Stimulated activated CD4-positive, alpha-beta T cell treated with anti-CD3 and anti-CD28 coated beads, Interleukin-1b, Interleukin-23, amount 100 ng/mL, for 48 hours (primary cell): ENCODE measurements at places on chromosomes 1 and 21.

- DNase-seq = no peak
These were observed 74.0 kb downstream of the SYT6 start for GRCh38 chr1:114079596-114080190.

- no peak for DNase-seq
These were observed 22.3 kb upstream of the NR5A2 start for GRCh38 chr1:200005165-200005564.

DNA sequence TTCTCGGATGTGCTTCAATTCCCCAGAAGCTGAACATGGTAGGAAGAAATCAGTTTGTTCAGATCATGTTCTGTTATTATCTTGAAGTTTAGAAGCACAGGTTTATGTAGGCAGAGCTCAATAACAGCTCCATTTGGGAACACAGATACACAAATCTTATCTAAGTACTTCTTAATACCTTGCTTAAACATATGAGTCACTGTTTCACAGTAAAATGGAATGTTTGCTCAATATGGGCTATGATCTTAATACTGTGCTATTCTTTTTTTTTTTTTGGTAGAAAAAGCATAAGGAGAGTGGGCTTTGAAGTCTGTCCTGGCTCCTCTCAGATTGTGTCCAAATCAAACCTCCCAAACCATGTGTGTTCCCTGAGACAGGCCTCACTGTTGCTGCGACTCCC lies 13.4 kb downstream of the PROK1 start:
- DNase-seq = no peak

DNA sequence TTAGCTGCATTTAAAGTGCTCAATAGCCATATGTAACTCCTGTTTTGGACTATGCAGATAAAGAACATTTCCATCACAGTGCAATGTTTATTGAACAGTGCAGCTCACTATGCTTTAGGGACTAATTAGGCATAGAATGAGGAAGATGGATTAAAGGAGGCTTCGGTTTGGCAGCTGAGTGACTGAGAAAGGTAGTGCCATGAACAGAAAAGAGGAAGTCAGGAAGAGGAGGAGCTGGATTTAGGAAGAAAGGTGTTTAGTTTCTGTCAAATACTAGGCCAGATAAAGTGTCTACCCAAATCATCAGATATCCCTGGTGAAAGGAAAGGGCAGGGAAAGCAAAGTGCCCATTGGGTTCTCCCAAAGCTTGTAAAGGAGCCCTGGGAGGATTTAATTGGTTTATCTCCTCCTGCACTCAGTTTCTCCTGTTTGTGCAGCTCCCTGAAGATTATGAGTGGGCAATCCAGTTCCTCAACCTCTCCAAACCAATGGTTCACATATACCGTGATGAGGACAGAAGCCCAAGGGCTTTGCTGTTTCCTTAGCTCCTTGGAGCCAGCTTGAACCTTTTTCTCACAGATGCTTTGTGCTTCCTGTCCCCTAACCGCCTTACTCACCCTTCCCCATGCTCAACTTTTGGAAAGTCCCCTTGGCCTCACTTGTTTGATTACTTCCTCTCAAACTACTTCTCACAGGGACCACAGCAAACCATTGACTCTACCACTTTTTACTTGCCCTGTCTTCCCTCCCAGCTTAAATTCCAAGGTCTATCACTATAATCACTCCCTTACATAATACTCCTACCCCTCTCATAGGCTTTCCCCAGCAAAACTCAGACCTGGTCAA lies 3.5 kb upstream of the RAP1A start:
- peak; percentile 60 for DNase-seq

DNA sequence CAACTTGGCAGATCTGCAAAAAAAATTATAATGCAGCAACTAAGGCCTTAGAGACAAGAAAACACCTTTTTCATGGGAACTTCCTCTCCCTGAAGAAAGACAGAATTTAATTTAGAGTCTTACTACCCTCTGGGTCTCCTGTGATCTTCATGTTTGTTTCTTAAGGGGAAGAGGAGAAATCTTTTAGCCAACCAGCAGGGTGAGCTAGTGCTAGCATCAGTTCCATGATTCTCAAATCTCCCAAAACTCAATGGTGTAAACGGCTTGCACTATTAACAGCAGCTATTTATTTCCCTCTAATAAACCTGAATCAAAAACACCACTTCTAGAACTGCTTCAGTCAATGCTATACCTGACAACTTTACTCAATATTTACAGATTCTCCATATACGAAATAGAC lies 3.8 kb downstream of the ZNF644 start:
- no peak for DNase-seq

DNA sequence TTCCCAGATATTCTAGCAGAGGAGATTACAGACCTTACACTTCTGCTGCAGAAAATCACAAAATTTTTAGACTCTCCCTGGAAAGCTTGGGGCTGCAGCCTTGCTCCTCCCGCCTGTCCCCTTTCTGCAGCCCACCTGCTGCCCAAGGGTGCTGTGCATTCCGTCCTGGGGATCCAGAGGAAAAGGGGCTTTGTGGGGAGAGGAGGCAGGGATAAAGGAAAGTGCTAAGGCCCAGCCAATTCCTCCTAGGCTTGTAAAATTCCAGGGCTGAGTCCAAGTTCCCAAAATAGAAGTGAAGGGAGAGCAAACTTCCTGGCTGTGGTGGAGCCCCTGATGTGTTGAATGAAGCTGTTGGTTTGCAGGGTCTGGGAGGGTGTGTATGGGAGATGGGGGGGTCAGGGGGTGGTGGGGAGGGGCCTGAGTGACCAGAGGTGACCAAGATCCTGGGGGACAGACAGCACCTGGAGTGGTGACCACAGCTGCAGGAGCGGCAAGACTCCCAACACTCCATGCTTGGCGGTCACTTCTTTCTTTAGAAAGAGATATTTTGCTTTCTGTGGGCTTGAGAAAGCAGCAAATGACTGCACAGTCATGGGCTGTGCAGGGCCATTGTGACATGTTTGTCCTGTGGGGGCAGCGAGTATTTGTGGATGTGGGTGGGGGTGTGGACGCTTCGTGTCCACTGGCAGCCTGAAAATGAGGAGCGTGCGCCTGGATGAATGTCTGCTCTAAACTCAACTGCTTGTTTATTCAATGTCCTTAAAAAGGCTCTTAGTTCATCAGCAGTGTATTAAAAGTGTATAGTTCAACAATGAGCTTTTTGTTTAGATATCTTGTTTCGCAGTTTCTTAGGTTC lies 68.4 kb downstream of the TLR5 start:
- no peak for DNase-seq

DNA sequence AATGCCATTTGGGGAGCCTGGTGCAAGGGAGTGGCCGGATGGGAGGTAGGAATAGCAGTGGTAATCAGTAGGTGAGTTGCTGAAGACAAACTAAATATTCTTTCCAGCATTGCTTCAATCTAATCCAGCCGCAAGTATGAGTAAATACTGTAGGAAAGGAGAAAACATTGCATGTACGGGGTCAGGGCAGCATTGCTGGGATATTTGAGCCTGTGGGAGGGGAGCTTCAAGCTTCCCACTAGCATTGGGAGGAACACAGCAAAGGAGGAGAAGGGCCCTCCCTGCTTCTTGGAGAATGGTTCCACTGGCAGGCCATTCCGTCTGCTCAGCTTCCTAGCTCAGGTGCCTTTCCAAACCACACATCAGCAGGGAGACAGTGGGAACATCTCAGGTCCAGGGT lies 15.2 kb downstream of the CAPN2 start:
- DNase-seq = no peak

GRCh38 chr21:29676395-29676794 lies 263.4 kb downstream of the GRIK1 start:
- no peak for DNase-seq
